ENCODE measurements at places on chromosomes 12 and 14.

DNA sequence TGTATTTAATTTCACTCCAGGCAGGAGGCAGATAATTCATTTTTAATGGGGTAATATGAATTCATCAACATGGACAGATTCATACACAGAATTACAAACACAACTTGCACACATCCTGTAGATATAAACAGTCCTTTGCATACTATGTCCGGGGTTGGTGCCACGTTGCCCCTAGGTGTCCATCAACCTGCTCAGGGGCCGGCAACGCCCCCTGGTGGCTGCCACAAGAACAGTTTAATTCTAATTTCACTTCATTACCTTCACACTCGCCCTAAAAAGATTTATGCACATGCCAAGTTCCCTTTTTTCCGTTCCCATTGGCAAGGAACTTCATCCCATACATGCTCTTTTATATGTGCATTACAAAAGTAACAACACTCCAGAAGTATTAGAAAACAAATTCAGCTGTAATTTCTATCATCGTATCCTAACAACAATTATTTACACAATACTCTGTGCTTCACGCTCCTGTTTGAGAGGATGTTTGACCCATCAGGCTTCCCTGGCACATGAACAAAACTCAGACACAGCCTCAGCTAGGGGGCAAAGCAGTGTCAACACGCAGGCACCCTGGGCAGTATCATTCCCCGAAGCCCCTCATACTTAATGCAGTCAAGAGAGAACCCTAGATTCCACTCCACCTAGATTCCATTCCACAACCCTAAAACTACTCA is 15.5 kb downstream of the MANSC1 start:
- no peak for DNase-seq

DNA sequence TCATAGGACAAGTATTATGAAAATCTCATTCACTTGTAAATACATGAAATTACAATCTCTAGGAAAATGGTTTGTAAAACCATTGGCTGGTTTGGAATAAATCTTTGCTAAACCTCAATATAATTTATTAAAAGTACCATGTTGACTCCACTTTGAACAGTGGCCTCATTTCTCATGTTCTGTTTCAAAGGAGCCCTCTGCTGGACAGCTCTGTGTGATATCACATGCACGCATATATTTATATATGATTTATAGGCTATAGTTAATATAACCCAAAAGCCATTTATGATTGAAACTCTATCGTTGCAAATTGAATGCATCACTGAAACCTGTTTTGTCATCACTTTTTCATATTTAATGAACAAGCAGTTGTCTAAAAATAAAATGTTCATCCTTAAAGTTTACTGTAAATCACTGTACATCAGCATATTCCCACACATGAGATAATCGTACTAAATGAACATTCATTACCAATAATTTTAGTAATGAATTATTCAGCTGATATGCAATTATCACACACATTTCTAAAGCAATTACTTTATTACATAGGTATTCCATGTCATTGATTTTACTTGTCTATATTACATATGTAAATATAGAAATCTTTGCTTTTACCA is 493.8 kb downstream of the NPAS3 start:
- peak; percentile 9 for DNase-seq

GRCh38 chr14:92892589-92892988 is 30.4 kb upstream of the CHGA start:
- DNase-seq, result no peak

GRCh38 chr12:6340032-6340638 is 1.7 kb downstream of the TNFRSF1A start:
- no peak for DNase-seq

GRCh38 chr12:25518512-25518911 is 34.6 kb downstream of the LMNTD1 start:
- no peak for DNase-seq

- DNase-seq, result no peak
Measured at GRCh38 chr12:59075968-59076490, 155.7 kb upstream of the LRIG3 start.

DNA sequence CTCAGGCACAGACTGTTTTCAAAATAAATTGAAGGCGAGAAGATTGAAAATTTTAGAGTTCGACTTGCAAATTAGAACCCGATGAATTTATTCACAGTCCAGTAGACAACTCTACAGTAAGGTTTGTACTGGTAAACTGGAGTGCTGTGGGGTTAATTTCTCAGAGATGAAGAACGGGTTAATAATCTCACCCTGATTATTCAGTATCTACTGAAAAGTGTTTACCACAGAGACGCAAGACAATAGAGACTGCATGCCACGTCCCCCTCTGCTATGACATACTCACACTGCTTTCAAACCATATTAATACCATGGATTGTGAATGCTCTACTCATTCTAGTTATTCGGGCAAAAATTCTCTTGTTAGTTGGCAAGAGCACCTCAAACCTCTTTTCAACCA is 36.1 kb downstream of the CFL2 start:
- DNase-seq, result no peak

GRCh38 chr12:11768233-11768965 is 118.9 kb downstream of the ETV6 start:
- no peak for DNase-seq

GRCh38 chr14:24337144-24337823 is 2.4 kb upstream of the ADCY4 start:
- no peak for DNase-seq

DNA sequence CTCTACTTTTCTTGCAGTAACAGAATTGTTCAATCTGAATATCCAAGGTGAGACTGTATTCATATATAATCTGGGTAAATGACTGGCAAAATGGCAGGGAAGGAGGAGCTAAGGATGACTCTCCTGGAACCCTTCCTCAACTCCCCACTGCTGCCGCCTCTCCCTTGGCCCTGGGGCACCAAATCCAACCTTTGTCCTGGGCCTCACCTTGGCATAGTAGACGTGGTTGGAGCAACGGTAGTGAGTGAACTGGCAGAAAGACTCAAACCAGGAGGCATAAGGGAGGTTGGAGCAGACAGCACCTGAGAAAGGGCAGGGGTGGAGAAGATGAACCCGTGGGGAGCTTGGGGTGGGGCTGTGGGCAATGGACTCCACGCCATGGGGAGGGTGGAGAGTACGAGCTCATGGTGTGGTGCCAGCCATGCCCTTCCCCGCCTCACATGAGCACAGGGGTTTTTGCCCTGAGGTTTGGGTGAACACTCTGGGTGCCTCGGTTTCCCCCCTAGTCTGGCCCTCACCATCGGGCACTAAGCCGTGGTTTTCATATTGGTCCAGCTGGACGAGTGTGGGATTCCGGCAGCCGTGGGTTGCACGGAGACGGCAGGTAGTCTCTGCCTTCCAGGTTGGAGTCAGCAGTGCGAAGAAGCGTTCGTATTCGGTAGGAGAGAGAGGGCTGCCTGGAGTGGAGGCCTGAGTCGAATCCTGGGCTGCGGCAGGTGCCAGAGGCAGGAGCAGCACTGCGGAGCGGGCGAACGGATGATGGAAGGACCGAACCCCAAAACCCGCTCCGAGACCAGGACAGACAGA is 753 bp downstream of the ACRBP start:
- DNase-seq, result no peak

DNA sequence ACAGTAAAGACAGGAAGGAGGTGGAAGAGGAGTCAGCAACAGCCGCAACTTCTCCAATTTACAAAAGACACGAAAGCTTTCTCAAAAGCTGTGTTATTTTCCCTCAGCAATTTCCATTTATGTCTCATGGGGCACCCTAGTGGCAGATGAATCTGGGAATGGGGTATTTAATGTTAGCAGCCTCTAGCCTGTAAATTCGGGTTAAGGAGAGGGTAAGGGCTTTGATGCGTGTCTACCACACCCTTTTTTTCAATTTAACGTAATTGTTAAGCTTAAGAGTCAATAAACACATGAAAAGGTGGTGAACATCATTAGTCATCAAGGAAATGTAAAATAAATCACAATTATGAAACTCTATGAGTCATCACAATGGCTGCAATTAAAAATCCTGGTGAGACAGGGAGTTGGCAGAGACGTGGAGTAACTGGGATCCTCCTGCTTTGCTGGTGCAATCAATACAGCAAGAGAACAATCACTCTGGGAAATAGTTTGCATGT is 986.4 kb downstream of the AACS start:
- no peak for DNase-seq

- DNase-seq, result no peak
Measured at GRCh38 chr12:32534698-32535097, 135.3 kb downstream of the FGD4 start.

DNA sequence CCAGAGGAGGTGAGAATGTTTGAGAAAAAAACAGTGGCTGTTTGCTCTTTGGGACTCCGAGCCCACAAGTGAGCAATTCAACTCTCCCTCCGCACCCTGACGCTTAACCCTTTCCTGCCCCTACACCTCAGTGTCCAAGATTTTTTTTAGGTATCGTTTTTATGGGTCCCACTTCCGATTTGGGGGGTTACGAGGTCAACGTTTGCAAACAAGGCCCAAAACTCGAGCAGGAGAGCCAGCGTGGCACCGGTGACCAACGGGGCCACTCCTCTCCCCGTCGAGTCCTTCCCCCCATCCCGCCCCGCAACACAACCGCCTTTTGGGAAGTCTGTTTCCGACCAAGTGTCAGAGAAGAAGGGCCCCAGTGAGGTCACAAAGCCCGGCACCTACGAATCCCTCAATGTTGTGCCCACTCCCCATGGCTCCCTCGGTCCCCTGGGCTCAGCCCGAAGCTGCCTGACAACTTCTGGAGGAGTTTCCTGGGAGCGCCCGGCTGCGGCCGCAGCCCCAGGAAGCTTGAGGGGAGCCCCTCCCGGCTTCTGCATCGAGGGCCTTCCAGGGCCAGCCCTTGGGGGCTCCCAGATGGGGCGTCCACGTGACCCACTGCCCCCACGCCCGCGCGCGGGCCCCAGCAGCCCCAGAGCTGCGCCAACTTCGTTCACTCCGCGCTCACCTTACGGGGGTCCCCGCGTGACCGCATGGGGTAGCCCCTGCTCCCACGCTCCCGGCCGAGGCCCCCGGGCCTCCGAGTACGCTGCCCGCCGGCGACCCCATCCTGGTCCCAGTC is 1.2 kb downstream of the CDK2AP1 start:
- DNase-seq, result no peak

DNA sequence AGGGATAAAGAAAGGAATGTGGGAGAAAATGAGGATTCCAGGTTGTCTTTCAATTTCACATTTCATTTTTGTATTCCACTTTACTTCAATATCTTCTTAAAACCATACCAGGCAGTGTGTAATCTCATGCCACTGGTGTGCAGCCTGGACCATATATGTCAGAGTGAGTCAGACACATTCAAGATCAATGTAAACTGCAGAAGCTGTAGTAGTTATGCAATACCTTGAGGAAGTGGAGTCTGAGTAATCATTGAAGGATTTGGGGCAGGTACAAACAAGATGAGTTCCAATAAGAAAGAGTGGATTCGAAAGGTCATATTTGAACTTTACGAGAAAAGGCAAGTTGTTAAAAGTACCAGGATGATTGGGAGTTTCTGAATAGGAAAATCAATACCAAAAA is 14.1 kb downstream of the PLCZ1 start:
- no peak for DNase-seq

DNA sequence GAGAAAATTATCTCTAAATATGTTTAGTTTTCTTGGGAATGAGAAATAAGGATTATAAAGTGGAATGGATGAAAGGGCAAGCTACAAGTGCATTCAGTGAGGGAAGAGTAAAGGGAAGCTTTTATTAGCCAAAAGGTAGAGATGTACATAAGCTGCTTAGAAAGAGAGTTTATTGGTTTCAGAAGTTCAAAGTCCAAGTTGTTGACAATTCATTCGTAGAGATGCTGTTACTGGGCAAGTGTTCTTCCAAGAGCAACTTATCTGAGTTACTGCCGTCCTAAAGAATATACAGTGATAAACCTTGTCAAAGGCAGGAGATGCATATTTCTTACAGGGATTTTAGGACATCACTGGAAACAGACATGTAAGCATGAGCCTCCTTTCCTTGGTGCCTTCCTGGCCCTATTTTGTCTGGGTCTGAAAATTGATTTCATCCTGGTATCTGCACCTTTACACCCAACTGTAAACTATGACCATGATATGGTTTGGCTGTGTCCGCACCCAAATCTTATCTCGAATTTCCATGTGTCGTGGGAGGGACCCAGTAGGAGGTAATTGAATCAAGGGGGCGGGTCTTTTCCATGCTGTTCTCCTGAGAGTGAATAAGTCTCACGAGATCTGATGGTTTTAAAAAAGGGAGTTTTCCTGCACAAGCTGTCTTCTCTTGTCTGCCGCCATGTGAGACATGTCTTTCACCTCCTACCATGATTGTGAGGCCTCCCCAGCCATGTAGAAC is 46.8 kb downstream of the TRMT5 start:
- no peak for DNase-seq

- no peak for DNase-seq
Measured at GRCh38 chr12:18719922-18720510, 17.8 kb downstream of the PLCZ1 start.

- DNase-seq, result no peak
Measured at GRCh38 chr12:90167518-90168208, 459.0 kb upstream of the ATP2B1 start.

DNA sequence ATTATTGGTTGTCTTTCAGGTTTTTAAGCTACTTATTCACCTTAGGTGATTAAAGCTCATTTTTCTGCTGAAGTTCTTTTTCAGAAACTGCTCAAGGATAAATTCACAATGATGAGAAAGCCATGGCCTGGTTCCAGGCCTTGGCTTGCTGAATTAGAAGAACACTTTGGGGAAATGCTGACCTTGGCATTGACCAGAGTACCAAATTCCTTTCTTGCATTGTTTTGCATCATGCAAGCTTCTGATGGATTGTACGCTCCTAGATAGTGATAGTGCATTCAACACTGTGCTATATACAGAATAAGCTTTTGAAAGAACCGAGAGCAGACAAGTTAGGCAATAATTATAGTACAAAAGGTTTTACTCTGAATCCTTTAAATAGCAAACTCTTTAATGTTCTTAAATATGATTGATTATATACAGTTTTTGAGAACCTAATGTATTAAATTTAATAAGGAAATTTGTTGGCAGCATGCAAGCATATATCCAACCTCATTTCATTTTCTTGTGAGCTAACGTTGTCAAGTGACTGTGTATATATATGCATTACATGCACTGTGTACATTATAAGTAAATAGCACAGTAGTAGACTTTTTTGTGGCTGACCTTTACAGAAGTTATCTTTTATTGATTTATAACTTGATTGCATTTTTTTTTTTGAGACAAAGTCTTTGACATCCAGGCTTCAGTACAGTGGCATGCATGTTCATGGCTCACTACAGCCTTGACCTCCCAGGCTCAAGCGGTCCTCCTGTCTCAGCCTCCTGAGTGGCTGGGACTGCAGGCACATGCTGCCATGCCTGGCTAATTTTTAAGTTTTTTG is 99.2 kb downstream of the DIP2B start:
- DNase-seq, result no peak

- no peak for DNase-seq
Measured at GRCh38 chr12:102059343-102059742, 2.4 kb downstream of the WASHC3 start.

DNA sequence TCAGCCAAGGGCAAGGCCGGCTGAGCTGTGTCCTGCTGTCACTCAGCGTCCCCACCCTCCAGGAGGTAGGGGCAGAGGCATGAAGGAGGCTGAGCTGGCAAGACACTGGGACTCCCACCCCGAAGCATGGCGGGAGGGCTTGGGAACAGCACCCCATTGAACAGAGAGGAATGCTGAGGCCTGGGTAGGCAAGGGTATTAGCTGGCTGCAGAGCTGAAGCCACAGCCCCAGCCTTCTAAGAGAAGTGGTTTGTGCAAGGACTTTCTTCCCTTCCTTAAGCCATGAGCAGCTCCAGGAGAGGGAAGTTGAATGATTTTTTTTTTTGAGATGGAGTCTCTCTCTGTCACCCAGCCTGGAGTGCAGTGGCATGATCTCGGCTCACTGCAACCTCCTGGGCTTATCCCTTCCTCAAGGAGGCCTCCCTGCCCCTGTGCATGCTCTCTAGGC is 6.6 kb upstream of the CFAP73 start:
- DNase-seq, result no peak

Measured in NCI-H2171 (cell line).